ENCODE measurements at places on chromosomes 7 and 10.
A peak's percentile ranks its signal among the peaks of the same experiment; 100 is the strongest.

DNA sequence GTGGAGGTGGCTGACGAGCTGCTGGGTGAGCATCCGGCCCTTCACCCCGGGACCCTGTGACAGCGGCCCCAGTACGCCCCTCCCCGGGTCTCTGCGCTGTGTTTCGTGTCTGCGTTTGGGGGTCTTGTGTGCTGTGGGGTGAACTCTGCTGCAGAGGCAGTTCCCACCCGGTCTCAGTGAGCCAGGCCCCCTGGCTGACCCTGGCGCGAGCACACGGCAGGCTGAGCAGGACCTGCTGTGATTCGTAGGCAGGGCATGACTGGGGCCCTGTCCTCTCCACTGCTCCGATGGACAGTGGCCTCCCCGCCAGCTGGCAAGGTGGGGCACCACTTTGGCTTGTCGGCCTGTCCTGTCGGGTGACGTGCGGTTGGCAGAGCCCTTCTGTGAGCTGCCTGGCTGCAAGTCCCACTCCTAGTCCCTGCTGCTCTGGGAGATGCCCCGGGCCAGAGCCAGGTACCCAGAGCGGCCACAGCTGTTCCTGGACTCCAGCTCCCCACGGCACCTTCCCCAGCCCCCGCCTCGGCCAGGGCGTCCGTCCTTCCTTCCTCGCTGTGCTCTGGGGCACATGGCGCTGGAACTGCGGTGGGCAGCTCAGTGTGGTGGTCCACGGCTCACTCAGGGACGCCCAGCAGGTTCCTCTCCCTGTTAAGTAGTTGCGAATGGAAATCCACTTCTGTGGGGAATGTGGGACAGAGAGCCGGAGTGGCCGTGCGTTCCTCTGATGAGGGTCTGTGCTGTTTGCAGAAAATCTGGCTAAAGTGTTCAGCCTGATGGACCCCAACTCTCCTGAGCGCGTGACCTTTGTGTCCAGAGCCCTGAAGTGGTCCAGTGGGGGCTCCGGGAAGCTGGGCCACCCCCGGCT lies 10.5 kb downstream of the GET4 start:
- no peak for DNase-seq

DNA sequence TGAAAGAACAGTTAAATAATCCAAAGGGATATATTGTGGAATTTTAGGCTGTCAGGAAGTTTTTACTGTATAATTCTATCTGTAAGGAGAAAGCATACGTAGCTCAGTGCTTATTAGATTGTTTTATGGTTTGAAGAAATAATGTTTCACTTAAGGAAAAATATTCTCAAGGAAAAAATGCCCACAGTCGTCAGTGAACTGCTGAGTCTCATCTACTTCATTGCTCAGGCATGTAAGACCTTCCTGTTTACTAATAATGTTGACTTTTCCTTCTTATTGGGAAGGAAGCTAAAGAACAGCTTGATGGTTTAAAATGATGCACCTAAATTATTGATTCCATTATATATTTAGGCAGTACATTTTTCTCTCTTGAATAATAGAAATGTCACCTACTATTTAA lies 304.2 kb downstream of the SDK1 start:
- DNase-seq = no peak

GRCh38 chr7:46089281-46089680 lies 168.2 kb upstream of the IGFBP3 start:
- no peak for DNase-seq

- DNase-seq = no peak
Measured at GRCh38 chr10:32327364-32327691, 19.6 kb downstream of the EPC1 start.

DNA sequence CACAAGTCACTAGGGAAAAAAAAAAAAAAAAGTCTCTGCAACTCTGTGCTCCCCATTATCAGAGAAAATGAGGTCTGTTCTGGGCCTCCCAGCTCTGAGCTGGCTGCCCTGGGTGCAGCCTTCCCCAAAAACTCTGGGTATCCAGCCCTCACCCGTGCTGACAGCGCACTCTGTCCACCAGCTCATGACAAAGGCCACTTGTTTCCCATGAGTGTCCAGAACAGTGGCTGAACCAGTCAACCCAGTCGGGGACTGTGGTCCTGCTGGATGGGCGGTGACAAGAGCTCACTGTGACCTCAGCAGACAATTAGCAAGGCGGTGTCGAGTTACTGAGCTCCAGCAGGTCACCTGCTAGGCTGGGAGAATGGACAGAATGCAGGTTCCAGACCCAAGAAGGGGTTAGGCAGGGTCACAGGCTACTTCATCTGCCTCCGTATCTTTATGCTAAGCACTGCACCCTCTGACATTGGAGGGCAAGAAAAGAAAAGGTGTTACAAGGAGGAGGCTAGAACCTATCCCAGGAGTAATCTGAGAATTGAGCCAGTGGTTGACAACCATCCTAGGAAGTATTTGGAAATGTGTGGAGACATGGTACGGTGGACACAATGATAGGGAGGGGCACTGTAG lies 37.2 kb downstream of the DLG5 start:
- DNase-seq = no peak

GRCh38 chr7:80412842-80413241 lies 99.0 kb downstream of the GNAT3 start:
- no peak for DNase-seq

DNA sequence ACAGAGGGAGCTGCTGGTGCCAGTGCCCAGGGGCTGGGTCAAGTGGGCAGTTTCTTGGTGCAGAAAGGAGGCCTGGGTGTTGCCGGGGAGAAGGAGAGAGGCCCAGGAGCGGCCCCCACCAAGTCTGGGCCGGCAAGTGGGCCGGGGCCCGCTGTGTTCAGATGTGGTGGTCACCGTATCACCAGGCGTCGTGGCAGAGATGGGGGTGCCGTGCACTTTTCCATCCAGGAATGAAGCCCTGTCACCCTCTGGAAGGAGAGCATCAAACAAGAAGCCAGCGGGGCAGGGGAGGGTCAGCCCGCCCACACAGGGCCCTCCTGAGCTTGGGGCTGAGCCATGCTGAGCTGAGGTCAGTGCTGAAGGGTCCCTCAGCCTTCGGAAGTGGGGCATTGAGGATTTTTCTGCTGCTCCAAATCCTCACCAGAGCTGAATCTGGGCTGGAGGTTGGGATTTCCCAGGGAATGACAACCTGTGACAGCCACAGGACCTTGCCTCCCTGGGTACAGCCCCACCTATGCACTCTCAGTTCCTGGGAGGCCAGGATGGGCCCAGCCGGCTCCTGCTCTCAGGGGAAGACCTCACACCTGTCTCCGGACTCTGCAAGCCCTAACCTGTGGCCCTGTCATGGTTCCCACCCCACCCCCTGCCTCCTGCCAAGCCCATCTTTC lies 27.9 kb upstream of the INPP5A start:
- no peak for DNase-seq

- DNase-seq = no peak
Measured at GRCh38 chr10:11787846-11788245, 35.3 kb upstream of the PROSER2 start.

DNA sequence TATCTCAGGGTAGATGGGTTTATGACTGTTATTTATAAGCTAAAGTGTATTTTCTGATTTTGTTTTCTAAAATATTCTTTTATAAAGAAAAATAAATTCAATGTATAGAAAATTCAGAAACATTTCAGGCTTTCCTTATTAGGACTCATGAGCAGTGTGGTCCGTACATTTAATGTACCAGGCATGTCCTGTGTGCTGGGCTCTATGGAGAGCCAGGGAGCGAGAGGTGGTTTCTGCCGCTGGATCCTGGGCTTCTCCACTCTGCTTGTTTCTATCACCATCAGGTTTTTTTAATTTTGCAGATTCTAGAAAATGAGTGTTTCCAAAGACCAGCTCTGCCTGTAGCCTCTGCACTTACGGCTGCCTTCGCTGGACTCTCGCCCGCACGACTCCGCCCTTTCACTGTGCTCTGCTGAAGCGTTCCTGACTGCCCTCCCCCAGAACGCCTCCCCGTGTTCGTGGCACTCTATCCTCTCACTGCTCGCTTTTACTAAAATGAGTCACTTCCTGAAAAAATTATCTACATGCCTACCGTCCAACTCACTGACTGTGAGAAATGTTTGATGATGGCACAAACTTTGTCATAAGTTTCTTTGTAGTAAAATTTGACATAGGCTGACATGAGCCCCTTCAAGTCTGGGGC lies 188.5 kb downstream of the ZMYND11 start:
- DNase-seq = no peak

GRCh38 chr7:22632674-22633073 lies 94.3 kb upstream of the IL6 start:
- no peak for DNase-seq

DNA sequence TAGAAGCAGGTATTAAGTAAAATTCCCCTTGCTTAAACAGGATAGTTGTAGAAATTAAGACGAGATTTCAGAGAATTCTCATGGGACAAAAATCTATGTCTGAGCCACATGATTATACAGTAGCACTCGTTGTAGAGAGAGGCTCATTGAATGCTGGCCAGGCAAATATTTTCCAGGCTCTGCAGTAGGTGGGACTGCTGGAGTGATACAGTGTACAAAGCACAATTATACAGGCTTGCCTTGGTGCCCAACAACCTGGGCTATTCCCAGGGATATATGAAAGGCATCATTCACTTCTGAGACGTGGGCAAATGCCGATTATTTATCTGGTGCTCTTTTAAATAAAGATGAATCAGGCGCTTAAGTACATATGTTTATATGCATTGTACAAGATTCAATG lies 380.6 kb downstream of the PHTF2 start:
- DNase-seq = peak; percentile 27

GRCh38 chr7:157923903-157924630 lies 587.3 kb downstream of the DNAJB6 start:
- DNase-seq = no peak

DNA sequence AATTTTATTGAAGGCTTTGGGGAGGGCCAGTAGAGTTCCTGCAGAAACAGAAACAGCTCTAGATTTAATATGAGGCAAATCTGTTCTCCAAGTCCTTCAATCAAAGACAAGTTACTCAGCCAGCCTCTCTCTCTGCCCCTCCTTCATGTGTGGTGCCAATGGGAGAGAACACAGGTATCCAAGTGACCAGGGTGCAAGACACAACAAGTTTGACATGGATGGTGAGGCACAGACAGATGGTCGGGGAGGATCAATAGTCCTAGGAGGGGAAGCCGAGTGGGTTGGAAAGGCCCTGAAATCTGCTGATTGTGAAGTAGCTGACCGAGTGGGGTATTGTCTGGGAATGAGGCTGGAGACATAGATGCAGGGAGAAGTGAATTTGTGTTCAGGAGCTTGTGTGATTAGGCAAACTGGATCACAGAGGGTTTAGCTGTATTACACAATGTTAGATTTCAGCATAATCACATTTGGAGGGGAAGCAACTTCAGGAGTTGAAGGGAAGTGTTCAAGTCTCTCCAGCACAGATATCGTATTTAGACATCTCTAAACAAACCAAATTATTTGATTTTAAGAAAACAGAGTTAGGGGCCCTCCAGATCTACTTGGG lies 1.5 kb downstream of the GIMAP1 start:
- DNase-seq = no peak

DNA sequence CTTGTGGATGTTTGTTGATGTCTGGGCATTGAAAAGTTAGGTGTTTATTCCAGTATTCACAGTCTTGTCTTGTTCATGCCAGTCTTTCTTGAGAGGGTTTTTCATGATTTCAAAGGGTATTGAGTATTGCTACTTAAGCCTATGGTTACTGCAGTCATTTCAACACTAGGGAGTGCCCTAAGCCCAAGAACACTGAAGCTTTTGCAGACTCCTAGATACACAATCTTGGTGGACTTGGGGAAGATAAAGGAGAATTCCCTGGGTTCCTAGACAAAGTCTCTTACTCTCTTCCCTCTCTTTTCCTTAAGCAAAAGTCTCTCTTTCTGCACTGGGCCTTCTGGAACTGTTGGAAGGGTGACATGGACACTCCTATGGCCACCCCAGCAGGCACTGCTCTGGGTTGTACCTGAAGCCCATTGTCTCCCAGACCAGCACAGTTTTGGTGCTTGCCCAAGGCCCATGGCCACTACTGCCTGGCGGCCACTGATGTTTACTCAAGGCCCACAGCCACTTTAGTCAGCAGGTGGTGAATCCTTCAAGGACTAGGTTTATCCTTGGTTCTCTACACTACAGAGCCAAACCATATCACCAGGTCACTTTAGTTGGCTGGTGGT lies 24.9 kb downstream of the SAMD9 start:
- DNase-seq = peak; percentile 5

DNA sequence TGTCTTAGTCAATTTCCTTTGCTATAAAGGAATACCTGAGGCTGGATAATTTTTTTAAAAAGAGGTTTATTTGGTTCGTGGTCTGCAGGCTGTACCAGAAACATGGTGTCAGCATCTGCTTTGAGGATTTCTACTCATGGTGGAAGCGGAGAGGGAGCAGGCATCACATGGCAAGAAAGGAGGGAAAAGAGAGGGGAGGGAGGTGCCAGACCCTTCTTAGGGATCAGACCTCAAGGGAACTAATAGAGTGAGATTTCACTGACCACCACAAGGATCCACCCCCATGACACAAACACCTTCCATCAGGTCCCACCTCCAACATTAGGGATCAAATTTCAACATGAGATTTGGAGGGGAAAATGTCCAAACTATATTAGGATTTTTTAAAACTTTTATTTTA lies 27.0 kb upstream of the AKR1B10 start:
- DNase-seq = no peak

GRCh38 chr7:17043012-17043877 lies 161.5 kb upstream of the AGR3 start:
- DNase-seq = no peak

- DNase-seq = no peak
Measured at GRCh38 chr7:117682681-117683385, 190.4 kb downstream of the CTTNBP2 start.

- no peak for DNase-seq
Measured at GRCh38 chr10:52775132-52775647, 2.6 kb upstream of the MBL2 start.

GRCh38 chr7:146654048-146654447 lies 537.4 kb downstream of the CNTNAP2 start:
- DNase-seq = no peak

DNA sequence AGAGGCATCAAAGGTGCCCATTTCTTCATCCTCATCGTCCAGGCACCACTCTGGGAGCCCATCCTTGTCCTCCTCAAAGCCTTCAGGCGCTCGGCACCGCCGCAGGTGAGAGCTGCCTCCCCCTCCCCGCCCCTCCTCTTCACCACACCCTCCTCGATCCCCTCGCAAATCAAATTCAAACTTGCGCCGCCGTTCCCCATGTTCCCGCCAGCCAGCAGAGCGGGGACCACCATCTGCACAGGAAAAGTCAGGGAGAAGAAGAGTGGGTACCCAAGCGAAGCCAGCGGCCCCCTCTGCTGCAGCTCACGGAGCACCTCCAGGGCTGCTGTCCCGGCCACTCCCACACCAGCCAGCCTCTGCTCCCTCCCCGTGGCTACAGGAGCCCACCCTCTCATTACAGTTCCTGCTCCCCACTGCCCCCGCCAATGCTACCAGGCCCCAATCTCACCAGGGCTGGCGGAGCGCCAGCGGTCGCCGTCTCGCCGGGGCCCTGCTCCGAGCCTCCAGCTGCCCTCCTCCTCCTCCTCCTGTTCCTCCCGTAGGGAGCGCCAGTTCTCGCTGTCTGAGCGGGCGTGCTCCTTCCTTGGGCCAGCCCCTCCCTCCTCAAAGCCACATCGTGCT lies 7.7 kb downstream of the GIGYF1 start:
- DNase-seq = no peak

GRCh38 chr7:28623863-28624262 lies 211.5 kb downstream of the CREB5 start:
- peak; percentile 58 for DNase-seq
